H1 (cell line): ENCODE measurements at places on chromosomes 12 and 14. TPM values are rescaled to one million over a fixed set of nuclear protein-coding genes. Genes with fewer than 3 reads are reported as not detected.

Gene PTGR2
- total RNA-seq, result 14.0 and 17.5 TPM in 2 replicates

Gene LRP1
- 92.5 and 99.1 TPM in 2 replicates for total RNA-seq

Gene CIT
- total RNA-seq, result 50.1 and 60.9 TPM in 2 replicates

DNA sequence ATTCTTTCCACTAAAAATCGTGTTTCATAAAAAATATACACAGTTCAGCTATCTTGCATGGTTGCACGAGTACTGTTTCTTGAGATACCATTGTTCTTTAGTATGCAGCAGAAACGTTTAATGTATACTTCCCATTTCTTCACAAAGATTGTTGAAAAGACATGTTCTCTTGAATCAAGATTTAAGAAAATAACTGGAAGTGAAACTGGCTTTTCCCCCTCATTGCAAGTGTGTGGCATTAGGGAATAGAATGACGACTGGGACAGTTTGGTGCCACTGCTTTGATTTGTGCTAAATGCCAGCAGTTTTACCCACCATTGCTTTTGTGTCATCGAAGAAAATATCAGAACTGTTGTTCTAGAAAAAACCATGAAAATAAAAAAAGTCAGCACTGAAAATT lies 20.3 kb upstream of the DHRS2 start:
- no peaks in the 10 kb centered on the region for H3K36me3 ChIP-seq
- no peak for DNase-seq
- no peak overlapping the region for H3K4me3 ChIP-seq
- H3K27me3 ChIP-seq, result no peaks in the 10 kb centered on the region
- H3K27ac ChIP-seq, result no peak overlapping the region

- no peak overlapping the region for H3K27ac ChIP-seq
These were observed 2.5 kb upstream of the HOXC6 start for GRCh38 chr12:54025499-54026405.

- H3K36me3 ChIP-seq, result no peaks in the 10 kb centered on the region
- no peak for DNase-seq
- H3K4me1 ChIP-seq, result no peaks in the 10 kb centered on the region
- H3K27me3 ChIP-seq, result no peaks in the 10 kb centered on the region
These were observed 55.8 kb downstream of the TBX3 start for GRCh38 chr12:114628199-114628598.

GRCh38 chr12:47216150-47216677 lies 136.5 kb upstream of the AMIGO2 start:
- H3K27me3 ChIP-seq, result no peaks in the 10 kb centered on the region
- H3K36me3 ChIP-seq, result no peaks in the 10 kb centered on the region
- DNase-seq, result no peak
- H3K4me1 ChIP-seq, result no peaks in the 10 kb centered on the region; the same call in 1 of the 2 replicates
